ENCODE measurements at places on chromosomes 13 and 19. TPM values are rescaled to one million over a fixed set of nuclear protein-coding genes. Genes with fewer than 3 reads are reported as not detected.

The LGI4 gene
- 42.0 TPM for total RNA-seq

GRCh38 chr19:40744554-40745401, 5.5 kb downstream of the ACTMAP start:
- no peak for DNase-seq

DNA sequence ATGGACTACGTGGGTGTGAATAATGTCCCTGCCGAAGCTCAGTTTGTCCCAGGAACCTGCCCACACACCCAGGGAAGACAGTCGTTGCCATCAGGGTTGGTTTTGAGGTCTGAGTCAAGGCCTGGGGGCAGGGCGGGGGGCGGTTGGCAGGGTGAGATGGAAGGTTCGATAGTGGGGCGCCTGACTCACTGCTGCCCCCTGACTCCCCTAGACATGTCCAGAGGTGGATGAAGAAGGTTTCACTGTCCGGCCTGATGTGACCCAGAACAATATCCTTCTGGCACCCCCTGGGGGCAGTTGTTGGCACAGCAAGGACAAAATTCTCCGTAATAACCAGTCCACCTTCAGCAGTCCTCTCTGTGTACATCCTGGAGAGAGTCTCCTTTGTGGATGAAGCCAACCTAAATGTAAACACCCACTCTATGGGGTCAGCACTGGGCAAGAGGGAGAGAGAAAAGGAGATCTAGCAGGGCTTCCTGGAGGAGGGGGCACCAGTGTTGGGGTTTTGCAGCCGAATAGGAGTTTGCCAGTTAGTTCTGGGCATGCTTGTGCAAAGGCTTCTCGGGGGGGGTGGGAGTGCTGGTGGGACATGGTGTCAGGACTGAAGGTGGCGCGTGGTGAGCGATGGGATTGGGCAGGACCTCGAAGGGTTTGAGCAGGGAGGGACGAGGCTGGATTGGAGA, 19.6 kb upstream of the B3GNT3 start:
- peak; percentile 43 for DNase-seq

GRCh38 chr13:102651892-102652291, 43.0 kb downstream of the METTL21C start:
- DNase-seq, result peak; percentile 4

GRCh38 chr19:1911995-1912394, 6.8 kb downstream of the ADAT3 start:
- DNase-seq, result no peak
